ENCODE measurements at places on chromosomes 4 and X.
A peak's percentile ranks its signal among the peaks of the same experiment; 100 is the strongest.

GRCh38 chr4:163195247-163195765 lies 28.6 kb upstream of the NAF1 start:
- no peak for DNase-seq

- DNase-seq, result no peak
Observed at GRCh38 chr4:121989715-121990114, 37.9 kb upstream of the TRPC3 start.

DNA sequence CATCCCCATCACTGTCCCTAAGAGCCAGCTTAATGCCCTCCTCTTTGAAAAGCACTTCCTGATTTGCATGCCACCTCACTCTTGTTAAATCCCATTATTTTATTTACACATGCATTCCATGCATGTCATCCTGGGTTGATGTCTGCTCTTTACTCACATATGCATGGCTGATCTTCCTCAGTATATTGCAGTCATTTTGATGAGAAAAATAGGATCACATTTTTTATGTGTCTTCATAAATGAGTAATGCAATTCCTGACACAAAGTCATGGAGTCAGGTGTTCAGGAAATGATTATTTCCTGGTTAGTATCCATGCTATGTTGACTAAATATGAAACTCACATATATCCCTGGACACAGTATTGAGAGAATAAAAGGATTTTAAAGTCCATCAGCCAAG lies 204.7 kb downstream of the SLIT2 start:
- no peak for DNase-seq

DNA sequence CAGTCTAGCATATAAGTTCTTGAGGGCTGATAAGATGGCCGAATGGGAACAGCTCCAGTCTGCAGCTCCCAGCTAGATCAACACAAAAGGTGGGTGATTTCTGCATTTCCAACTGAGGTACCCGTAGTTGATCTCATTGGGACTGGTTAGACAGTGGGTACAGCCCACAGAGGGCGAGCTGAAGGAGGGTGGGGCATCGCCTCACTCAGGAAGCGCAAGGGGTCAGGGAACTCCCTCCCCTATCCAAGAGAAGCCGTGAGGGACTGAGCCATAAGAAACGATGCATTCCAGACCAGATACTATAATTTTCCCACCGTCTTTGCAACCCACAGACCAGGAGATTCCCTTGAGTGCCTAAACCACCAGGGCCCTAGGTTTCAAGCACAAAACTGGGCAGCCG lies 109.0 kb downstream of the RPS6KA6 start:
- no peak for DNase-seq

GRCh38 chr4:54727346-54727745 lies 69.6 kb downstream of the KIT start:
- DNase-seq, result no peak

DNA sequence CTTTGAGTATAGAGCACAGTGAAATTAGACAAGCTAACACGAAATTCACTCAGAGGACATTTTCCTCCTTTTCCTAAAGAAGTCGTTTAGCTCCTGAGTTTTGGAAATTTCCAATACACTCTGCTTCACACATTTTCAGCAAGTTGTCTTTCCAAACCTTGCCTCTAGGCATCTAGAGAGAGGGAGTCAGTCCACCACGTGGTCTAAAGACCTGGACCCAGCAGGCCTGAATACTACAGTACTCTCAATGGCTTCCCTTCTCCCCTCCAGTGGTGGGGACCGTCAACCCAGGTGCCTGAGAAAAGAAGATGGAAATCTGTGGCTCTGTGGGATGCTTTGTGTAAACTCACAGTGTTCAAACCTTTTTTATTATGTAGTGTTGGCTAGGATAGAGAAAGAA lies 13.9 kb upstream of the SCML2 start:
- no peak for DNase-seq

GRCh38 chr4:67438975-67439374 lies 106.3 kb downstream of the CENPC start:
- no peak for DNase-seq

GRCh38 chr4:139295206-139295941 lies 5.9 kb upstream of the NAA15 start:
- DNase-seq, result peak; percentile 97
